Fibroblast of the aortic adventitia (primary cell): ENCODE measurements at places on chromosomes 13 and 19.

DNA sequence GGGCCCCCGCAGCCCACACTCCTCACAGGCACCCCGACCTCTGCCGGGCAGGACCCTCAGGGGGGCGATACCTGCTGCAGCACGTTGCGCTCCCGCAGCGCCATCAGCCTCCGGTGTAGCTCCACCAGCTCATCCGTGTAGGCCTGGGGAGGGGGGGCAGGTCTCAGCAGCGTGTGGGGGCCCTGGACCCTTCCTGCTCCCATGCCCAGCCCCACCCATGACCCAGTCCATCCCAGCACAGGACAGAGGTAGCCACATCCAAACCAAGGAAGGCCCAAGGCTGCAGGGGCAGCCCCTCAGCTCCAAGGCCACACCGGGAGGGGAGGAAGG, 66.5 kb downstream of the MLLT1 start:
- no peak for DNase-seq

GRCh38 chr13:80118506-80118905, 222.4 kb downstream of the SPRY2 start:
- no peak for DNase-seq

DNA sequence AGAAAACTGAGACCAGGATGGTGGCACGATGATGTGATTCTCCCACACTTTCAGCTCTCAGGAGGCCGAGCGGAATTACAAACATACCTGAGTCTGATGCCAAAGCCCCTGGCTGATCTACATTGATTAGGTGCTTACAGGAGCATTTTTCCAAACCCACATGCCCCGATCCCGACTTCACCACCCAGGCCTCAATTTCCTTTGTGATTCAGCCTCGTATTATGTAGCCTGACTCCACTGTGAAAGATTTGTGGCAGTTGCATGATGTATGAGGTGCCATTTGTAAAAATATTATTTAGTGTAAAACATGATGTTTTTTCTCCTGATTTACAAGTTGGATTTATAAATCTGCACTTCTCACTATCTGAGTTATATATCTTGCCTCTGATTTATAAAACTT, 118.0 kb downstream of the TSHZ3 start:
- no peak for DNase-seq

GRCh38 chr19:34171539-34171876, 796 bp upstream of the LSM14A start:
- DNase-seq = peak; percentile 59

DNA sequence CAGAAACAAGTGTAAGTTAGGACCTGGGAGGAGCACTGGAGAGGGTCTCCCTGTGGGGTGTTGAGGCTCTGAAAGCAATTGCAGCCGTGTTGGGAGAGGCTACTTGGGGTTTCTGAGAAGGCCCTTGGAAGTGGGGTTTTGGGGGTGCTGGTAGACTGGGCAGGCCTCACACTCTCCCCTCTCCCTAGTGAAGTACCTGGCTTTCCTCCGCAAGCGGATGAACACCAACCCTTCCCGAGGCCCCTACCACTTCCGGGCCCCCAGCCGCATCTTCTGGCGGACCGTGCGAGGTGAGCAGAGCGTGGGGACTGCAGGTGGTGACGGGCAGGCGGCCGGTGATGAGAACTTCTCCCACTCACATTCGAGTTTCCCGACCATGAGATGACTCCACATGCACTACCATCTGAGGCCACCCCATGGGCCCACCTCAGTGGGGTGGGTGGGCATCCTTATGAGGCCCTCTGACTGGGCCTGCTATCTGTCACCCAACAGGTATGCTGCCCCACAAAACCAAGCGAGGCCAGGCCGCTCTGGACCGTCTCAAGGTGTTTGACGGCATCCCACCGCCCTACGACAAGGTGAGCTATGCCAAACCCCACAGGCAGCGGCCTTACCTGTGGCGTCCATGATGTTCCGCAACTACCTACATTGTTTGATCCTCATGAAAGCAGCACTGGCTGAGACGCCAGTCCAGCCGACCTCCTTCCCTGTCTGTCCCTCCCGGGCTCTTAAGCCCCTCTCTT, 3.0 kb downstream of the RPL13A start:
- no peak for DNase-seq

DNA sequence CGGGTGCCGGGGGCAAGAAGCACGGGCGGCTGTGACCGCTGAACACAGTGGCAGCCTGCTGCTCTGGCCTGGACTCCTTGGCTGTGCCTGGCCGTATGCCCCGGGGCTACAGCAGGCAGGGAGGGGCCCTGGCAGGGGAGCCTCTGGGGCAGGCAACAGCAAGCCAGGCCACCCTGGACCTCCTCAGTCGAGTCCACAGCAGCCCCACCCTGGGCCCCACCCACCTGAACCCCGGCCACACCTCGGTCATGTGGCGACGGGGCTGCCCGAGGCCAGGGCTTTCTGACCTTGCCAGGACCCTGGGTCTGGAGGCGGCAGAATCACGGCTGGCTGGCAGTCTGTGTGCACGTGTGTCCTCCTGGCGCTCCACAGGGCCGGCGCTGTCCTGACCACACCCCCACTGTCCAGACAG, 8.7 kb downstream of the CILP2 start:
- no peak for DNase-seq

DNA sequence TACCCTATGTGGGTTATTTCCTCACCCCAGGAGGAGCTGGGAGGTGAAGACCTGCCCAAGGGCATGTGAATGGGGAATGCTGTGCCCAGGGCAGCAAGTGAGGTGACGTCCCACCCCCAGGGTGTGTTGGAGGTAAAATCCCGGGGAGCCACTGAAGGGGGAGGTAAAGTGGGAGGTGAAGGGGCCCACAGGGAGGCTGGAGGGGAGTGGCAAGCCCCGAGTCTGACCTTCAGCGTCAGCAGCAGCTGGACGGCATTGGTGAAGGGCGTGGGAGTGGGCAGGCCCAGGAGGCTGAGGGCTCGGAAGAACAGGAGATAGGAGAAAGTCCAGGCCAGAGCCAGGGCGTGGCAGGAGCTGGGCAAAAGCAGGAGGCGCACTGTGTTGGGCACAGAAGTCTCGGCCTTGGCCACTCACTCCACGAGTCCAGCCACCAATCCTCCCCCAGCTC, 2.4 kb downstream of the MBOAT7 start:
- DNase-seq = no peak

DNA sequence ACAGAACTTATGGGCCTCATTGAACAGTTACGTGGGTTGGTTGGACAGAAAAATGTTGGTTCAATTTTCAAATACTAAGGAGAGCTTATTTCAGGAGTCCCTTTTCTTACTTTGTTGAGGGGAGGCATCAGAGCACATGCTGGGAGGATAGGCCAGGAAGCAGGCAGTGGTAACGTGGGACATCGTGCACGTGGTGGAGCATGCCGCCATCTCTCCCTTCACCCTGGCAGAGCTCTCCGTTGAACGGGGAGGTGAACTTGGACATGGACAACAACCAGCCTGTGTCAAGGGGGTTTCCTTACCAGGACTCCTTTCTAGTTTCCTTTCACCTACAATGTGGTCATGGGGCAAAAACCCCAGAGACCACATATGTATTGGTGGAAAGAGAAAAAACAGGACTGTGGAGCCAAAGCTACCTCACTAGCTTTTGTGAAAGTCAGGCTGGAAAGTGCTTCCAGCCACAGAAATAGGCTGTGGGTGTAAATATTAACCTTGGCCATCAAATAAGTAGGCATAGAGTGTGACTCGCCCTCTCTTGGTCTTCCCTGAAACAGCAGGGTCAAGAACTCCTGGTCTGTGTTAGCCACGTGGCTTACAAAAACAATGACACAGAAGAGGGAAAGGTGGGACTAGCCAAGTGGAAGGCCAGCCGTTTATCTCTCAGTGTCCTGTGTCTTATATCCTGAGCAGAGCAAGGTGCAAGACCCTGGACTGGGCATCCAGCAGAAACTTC, 14.4 kb downstream of the MICOS13 start:
- peak; percentile 70 for DNase-seq

DNA sequence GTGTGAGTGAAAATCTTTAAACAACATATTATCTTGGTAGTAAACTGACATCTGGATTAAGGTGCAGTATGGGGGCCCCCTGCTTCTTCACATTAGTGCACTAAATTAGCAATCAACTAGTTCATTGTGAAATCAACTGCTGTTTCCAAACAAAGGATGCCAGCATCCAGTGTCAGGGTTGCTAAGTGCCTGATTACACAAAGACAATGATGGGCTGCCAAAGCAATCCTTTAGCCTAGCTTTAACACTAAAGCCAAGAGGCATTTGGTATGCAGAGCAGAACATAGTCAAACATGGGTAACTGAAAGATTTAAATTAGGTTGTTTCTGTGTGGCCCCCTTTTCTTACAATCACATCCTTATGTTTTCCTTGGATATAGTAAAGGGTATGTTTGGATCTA, 543.1 kb upstream of the SLITRK5 start:
- DNase-seq = peak; percentile 61

DNA sequence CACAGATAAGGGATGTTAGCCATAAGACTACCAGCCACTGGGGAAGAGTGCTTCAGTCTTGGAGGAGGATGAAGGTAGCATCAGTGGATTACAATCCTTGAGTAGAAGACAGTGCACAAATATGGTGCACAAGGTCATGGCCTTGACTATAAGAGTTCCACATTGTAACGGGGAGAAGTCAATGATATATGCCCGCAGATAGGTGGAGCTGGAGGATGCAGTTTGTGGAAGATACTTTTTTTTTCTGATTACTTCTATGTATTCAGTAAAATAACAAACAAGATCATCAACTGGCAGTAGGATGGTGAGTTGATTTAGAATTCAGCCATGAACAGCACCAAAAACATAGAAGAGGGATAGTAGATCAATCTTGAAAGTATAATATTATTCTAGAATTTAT, 926.8 kb upstream of the MIR17HG start:
- DNase-seq = peak; percentile 25

- DNase-seq = no peak
Observed at GRCh38 chr13:33168321-33168960, 117.1 kb downstream of the STARD13 start.

- DNase-seq = no peak
Observed at GRCh38 chr19:33677745-33678426, 56.1 kb downstream of the CHST8 start.

DNA sequence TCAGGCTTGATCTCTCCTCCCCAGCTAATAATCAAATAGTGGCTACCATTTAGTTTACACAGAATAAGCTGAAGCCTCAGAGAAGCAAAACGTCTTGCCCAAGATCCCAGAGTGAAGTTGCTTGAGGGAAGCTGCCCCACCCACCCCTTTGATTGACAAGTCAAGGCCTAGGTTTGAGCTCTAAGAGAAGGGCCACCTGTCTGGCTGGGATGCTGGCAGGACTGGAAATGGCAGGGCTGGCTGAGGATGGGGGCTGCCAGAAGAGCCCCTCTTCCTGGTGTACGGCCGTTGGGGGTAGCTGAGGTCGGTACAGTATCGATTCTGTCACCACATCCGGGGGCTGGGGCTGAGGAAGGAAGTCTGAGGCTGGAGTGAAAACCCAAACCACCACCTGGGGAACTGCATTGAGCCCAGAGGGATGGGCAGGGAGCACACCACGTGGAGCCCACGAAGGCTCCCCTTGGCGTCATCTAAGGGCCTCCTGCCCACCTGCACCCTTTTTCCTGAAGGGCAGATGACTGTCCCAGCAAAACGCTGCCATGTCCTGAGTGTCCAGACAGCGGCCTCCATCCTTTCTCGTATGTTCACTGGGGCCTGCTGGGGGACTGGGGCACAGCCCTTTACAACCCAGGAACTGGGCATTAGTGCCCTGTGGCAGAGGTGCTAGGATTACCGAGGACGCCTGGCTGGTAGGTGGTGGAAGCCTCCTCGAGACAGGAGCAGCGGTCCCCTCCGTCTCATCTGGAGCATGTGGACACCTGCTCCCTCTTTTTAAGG, 1.4 kb upstream of the PRKD2 start:
- no peak for DNase-seq
